ENCODE measurements at places on chromosomes 7 and 10. TPM values are rescaled to one million over a fixed set of nuclear protein-coding genes. Genes with fewer than 3 reads are reported as not detected.

Gene RPEL1
- not detected for total RNA-seq

- DNase-seq: no peak
Measured at GRCh38 chr10:87519582-87519981, 14.9 kb downstream of the MINPP1 start.

GRCh38 chr10:78780551-78780961 lies 288.2 kb upstream of the ZMIZ1 start:
- DNase-seq: no peak

DNA sequence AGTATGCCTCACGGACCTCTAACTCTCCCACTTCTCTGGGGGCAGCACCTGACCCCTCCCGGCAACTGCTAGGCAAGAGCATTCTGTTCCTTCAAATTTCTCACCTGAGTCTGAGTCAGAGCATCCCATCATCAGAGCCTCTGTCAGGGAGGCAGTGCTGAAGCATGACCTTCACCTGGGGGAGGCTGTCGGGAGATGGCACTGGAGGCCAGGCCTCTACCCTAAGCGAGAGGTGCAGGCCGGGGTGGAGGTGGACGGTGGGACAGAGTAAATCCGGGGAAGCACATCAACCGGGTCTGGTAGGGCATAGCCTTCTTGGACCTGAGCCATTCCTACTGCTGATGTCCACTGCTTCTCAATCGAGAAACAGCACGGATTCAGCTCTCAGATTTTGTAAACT lies 90.4 kb downstream of the SPAG6 start:
- no peak for DNase-seq

GRCh38 chr7:42319631-42320030 lies 82.6 kb upstream of the GLI3 start:
- DNase-seq: no peak

DNA sequence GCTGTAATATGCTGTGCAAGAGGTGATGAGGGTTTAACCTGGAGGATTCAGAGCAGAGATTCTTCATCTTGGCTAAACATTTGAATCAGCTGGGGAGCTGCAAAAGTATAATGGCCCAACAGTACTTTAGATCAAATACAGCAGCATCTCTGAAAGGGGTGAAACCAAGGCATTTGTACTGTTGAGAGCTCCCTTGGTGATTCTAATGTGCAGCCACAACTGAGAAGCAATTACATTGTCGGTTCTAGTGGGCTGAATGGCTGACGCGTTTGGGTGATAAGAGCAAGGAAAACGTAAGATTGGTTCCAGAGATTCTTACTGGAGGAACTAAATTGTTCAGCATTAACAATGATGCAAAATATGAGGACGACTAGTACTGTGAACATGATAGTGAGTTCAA lies 269.7 kb downstream of the AGMO start:
- DNase-seq: no peak

DNA sequence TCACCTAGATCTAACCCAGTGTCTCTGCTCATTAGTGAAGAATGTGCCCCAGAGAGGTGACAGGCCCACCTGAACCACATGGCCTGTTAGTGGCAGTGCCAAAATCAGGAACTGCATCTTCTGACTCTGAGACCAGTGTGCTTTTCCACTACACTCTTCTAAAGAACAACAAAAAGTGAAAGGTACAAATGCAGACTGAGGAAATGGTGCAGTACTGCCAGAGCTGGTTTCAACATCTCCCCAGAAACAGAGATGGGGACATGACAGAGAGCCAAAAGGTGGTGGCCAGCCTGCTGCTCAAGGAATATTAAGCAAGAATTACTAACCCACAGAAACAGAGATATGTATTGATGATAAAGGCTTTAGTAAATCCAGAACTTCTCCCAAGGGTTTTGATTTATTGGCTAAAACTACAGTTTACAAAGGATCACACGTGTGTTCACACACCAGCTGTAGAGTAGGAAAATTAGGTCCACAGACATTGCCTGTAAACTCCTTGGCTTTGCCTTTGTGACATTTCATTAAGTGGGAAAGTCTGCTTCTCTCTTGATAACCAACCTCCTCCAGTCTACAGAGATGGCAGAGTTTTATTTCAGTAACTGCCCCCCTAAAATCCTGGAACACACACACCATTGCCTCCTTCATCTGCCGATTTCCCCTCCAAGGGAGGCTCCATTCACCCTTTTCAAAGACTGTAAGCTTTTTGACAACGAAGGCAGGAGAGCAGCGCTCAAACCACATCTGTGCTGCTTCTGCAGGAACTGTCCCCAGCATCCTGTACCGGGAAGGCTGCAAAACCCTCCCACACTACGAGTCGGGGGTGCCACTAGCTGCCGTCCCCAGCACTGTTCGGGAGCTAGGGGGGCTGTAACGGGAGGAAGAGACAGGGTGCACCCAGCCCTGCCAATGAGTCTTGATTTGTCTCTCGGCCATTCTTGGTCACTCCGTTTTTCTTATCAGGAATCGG lies 29.8 kb downstream of the GSDME start:
- no peak for DNase-seq

Gene AGMO
- not detected for total RNA-seq

GRCh38 chr10:3803927-3804741 lies 19.1 kb upstream of the KLF6 start:
- DNase-seq: no peak

DNA sequence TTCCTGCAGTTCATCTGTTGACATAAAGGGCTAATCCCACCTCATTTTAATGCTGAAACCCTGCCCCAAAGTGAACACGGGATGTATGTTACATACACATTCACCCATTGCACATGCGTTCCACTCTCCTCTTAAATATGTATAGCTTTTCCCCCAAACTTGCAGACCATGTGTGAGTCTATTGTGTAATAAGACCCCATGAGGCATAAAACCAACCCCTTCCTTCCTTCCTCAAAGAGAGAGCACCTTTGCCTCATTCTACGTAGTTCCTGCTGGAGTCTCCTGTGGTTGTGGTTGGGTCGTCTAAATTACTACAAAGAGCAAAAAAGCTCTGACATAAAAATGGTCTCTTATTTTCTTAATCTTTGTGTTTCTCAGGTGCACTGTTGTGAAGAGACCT lies 345.7 kb upstream of the KLF6 start:
- no peak for DNase-seq

DNA sequence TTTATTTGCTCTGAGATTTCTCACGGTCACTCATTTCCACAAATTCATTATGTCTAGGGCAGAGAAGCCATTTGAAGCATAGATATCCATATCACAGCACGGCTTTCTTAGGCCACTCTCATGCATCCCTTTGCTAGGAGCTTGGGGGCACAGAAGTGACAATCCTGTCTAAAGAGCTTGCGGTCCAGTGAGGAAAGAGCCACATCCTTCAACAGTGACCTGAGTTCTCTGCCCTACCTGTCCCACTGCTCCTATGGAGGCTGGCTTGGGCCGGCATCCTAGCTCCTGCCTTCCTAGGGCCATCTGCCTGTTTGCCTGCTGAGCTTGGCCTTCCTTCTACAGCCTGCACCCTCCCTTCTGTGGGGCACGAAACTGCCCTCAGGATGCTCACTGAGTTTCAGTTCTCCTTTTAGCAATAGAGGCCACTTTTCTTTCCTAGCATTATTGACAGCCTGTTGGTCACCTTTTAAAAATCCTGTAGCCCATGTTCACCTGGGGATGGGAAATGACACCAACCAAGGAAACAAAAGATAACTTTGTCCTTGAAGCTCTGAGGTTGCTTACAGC lies 212.1 kb upstream of the GRB10 start:
- no peak for DNase-seq

- DNase-seq: no peak
Measured at GRCh38 chr7:52838981-52839411, 196.4 kb upstream of the POM121L12 start.

GRCh38 chr7:12670743-12671520 lies 16.5 kb upstream of the ARL4A start:
- no peak for DNase-seq

Gene UCMA
- not detected for total RNA-seq

DNA sequence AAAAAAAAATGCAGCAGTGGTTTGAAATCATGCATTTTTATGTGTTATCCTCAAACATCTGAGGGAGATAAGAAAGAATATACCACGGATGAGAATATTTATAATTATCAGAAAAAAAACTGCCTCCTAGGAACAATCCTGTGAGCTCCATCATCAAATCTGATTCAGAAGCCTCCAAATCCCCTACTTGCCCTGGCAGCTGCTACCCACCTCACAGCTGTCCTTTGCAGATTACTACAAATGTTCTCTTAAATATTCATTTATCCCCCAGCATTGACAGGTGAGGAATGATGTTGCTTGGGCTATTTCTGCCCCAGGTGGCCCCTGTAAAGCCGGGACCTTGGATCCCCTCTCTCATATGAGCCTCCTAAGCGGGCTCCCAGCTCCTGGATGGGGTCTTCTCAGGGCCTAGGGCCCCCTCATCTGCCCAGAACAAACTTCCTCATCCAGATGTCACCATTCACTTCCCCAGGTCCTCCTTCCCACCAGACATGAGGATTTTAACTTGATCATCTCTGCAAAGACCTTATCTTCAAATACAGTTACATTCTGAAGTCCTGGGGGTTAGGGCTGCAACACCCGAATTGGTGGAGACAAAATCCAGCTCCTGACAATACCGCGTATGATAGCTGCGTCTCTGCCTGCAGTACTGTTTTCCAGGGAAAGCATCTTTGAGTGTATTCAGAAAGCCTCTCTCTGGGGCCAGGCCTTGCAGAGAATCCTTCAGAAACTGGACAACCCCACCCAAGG lies 81.9 kb upstream of the INSIG1 start:
- DNase-seq: no peak

GRCh38 chr7:143239813-143240212 lies 18.0 kb downstream of the TAS2R40 start:
- no peak for DNase-seq

Gene MNX1
- total RNA-seq: not detected

DNA sequence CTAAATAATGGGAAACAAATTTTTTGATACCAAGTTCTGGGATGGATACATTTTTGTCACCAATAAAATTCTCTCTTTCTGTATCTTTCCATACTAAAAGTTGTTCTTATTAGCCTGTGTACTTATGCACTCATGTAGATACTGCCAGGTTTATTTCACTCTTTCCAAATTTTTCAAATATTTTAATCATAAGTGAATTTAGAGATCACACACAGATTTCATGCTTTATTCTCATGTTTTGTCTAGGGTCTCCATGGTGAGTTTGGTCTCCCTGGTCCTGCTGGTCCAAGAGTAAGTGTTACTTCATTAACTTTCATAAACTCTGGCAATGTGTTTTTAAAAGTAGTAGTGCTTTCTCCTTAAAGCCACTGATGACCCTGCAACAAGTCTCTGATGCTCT lies 20.3 kb downstream of the COL1A2 start:
- DNase-seq: no peak

Gene GIMAP2
- 58.4 TPM for total RNA-seq

DNA sequence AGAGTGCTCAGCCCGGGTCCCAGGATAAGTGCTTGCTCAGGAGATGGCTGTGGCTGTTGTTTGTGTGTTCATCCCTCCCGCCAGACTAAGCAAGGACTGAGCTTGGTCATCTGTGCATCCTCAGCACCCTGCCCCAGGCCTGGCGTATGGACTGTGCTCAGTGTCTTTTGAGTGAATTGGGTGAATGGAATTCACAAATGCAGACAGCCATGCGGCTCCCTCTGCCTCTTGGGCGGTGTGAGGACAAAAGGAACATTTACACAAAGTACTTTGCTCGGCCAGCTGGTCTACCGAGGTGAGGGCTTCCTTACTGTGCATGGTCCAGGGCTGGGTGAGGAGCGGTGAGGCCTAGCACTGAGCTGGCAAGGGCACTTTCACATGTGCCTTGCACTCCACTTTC lies 120.2 kb downstream of the CDH23 start:
- DNase-seq: no peak

DNA sequence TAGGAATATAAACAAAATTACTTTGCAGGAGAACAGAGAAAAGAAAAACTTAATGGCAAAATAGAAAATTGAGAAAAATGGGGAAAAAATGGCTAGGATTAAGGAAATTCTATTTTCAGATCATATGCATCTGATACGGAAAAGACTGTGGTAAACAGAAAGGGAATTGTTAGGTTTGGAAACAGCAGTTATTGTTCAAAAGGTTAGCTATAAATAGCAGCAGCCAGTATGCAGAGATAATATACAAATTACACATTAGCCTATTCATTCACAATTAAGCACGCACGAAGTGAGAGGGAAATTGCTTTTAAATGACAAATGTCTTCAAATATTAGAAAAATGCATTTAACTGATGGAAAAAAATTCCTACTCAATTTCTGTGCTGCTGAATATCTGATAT lies 224.1 kb upstream of the FAM3C start:
- DNase-seq: no peak

GRCh38 chr10:120748519-120748918 lies 102.6 kb upstream of the WDR11 start:
- no peak for DNase-seq

DNA sequence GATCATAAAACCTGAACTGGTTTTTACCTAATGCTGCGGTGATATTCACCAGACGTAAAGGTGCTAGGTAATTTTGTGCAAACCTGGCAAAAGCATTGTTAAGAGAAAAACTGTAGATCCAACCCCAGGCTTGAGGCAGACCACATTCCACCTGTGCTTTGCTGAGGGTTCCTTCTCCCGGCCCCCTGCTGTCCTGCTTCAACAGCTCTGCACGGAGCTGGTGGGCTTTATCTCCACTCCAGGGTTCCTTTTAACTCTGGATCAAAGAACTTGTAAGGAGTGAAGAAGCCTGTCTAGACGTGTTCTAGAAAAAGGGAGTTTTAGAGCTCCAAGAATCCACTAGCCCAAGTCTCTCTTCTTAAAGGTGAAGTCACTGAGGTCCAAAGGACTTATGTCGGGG lies 87.5 kb upstream of the NMT2 start:
- no peak for DNase-seq

GRCh38 chr7:143884241-143884968 lies 17.6 kb downstream of the TCAF1 start:
- DNase-seq: no peak

Gene ASAH2
- total RNA-seq: 2.0 TPM

Gene ODAD2
- not detected for total RNA-seq

DNA sequence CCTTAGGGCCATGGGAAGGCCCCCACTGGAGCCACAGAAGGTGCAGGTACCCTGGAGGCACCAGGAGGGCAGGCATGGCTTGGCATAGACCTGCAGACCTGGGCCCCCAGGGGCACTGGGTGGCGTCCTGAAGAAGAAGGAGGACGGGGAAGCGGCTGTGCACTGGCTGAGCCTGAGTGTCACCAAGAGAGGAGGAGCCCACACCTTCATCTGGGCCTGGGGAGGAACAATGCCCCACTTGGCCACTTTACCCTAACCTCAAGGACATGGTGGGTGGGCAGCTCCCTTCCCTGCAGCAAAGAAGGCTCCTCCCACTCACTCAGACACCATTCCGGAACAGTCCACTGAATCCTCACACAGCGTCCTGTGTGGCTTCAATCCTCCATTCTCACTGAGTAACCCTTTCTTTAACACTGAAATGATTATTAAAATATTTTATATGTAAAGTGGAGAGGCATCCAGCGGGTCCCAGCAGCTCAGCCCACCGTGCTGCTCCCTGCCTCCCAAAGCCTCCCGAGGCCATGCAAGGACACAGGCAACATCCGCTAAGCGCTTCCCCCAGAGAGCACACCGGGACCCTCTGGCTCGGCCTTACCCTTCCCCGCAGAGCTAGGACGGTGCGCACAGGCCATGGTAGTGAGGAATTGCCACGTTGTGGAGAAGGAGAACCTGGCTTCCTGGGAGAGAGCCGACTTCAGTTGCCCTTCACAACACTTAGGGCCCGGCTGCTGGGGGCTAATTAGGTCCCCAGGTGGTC lies 516.7 kb upstream of the MGMT start:
- DNase-seq: no peak

Gene OR6B1
- not detected for total RNA-seq

Gene C7orf57
- total RNA-seq: not detected

GRCh38 chr7:102069931-102070629 lies 216.6 kb upstream of the SH2B2 start:
- no peak for DNase-seq

Measured in CD8-positive, alpha-beta T cell (primary cell).